Left colon (tissue), 2 donors: ENCODE measurements at places on chromosomes 7 and 10. TPM values are rescaled to one million over a fixed set of nuclear protein-coding genes. Genes with fewer than 3 reads are reported as not detected.

DKK1 gene
- total RNA-seq: not detected

GRCh38 chr7:14606101-14606500 lies 296.4 kb downstream of the DGKB start:
- DNase-seq: no peak

DNA sequence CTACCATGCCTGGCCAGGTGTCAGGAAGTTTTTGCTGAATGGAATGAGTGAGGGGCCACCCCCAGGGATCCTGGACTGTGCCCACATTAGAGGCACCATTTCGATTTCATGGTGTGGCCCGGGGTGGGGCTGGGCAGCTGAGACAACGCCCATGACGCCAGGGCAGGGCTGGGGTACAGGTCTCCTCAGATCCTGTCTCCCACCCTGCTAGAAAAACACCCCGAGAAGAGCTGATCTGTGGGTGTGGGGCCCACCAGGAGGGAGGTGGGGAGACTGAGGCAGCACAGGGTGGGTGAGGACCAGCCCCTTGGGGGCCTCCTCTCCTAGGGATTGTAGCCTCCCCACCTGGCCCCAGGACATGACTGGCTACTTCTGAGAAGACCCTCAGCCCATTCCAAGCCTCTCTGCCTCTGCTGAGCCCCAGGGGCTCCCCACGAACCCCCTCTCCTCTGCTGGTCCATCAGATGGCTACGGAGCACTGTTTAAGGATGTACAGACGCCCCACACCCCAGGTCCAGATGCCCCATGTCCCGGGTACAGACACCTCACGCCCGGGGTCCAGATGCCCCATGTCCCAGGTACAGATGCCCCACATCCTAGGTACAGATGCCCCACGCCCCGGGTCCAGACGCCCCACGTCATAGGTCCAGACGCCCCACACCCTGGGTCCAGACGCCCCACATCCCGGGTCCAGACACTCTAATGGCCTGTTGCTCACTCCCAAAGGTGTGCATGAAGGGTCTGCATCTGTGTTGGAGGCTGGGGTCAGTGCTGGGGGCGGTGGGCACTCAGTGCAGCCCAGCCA lies 99.4 kb downstream of the MICALL2 start:
- DNase-seq: no peak

COBL gene
- 66.1 TPM for total RNA-seq

- no peak for DNase-seq
Measured at GRCh38 chr10:24215603-24216002, 6.7 kb downstream of the KIAA1217 start.

GRCh38 chr10:58393317-58393716 lies 8.1 kb downstream of the TFAM start:
- no peak for DNase-seq

SLC18A3 gene
- total RNA-seq: 0.14 TPM

DNA sequence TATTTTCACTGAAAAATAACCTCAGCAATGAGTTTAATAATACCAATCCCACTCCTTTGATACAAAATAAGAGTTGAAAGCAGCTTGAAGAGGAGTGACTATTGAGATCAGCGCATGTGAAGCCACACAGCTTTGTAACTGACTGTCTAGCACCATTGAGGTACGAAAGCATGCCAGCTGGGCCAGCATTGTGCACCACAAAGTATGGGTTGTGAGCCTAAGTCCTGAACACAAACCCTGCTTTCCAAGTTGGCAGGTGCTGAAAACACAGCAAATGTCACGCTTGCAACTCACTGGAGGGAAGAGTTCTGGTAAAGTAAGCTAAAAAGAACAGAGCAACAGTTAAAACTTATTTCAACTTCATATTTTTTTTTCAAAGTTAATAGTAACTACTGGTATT lies 4.0 kb upstream of the FAM53B start:
- DNase-seq: peak; percentile 31

DNA sequence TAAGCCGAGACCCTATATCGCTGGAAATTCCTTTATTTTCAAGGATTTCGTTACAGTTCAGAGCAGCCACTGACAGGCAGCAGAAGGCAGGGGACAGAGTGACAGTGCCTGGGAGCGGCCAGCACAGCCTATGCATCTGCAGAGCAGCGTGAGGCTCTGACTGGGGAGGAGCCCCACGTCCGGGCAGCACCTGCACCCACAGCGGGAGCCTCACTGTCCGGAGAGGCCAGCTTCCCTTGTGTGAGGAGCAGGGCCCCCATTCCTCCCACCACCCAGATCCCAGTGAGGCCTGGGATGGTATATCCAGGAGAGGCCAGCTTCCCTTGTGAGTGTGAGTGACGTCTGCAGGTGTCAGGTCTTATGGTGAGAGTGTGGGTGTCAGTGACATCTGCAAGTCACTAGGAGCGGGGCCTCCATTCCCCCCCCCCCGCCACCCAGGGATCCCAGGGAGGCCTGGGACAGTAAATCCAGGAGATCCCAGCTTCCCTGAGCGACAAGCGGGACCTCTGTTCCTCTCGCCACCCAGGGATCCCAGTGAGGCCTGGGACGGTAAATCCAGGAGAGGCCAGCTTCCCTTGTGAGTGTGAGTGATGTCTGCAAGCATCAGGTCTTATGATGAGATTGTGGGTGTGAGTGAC lies 259.1 kb downstream of the PTPRN2 start:
- DNase-seq: no peak
